ENCODE measurements at places on chromosomes 4 and X.

DNA sequence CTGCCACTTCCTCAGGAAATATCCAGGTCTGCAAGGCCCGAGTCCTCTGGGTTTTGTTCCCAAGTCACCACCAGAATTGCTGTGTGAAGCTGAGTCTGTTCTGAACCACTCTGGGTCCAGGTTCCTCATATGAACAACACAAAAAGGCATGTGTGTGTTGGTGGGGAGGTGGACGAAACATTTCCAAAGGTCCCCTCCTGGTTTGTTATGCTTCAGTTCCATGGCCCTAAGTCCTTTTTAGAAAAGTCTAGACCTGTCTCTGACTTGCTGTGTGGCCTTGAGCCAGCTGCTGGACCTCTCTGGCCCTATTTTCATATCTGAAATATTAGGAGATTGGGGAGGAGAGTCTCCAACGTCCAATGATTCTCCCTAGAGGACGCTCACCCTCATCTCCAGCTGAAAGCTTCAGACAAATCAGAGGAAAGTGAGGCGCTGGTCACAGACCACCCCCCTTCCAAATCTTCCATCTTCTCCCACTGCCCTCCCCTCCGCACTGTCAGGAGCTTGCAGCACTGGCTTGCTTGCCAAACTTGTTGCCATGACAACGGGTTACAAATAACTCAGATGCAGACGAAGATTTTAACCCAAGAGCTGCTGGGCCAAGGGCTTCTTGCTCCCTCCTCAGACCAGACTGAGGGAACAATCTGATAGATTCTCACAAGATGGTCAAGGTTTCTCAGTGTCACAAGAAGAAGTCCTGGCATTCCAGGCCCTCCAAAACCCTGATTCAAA, 64.5 kb downstream of the SMC1A start:
- DNase-seq, result no peak

- DNase-seq, result no peak
These were observed 2.7 kb downstream of the PLS3 start for GRCh38 chrX:115563633-115564162.

DNA sequence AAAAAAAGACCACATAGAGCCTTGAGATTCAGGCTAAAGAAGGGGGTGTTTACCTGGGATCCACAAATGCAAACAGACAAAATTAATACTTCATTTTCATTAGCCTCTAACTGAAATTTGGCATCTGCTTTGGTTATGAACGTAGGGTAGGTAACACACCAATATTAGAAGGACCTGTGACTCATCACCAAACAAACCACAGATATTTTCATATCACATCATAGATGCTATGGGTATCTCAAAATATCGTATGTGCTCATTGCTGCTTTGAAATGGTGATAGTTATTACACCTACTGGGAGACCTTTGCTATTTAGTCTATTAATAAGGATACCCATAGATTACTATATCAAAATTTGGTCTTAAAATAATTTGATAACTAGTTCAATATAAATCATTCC, 180.6 kb upstream of the MAP3K15 start:
- no peak for DNase-seq

DNA sequence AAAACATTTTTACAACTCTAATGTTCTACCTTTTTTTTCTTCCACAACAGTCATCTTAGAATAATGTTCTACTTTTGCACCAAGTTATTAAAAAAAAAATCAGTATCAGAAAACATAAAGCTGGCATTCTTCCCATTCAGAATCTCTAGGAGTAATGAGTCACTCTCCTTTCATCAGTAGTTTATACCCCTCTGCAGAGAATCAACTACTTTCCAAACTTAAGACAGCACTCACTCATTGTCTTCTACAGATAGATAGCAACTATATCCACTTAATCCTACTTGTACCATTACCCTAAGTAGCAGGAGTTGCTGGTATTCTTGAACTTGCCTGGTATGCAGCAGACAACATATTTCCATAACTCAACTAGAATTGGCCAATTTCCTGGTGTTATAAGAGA, 3.2 kb downstream of the TIGD4 start:
- DNase-seq, result no peak

GRCh38 chr4:186472948-186473347, 82.4 kb downstream of the MTNR1A start:
- no peak for DNase-seq

GRCh38 chr4:79295086-79295485, 30.8 kb downstream of the NAA11 start:
- no peak for DNase-seq

GRCh38 chr4:165631912-165632311, 241.1 kb upstream of the TLL1 start:
- DNase-seq, result no peak

DNA sequence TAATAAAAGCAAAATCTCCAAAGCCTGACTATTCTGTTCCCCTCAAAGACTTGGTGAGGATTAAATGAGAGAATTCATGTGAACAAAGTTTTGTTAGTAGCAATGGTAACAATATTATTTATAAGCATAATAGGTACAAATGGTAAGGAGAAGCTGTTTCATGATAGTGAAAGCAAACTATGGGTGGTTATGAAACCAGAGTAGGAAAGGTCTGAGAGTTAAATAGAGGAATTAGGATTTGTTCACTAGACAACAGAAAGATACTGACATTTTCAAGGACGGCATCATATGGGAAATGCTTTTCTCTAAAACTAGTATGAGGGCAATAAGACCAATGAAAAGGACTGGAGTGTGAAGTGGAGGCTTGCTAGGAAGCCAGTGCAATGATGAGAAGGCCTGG, 128.6 kb upstream of the FTHL17 start:
- no peak for DNase-seq

GRCh38 chrX:72313707-72314641, 8.3 kb upstream of the CITED1 start:
- peak; percentile 1 for DNase-seq

GRCh38 chrX:101442085-101442484, 34.1 kb downstream of the HNRNPH2 start:
- no peak for DNase-seq

DNA sequence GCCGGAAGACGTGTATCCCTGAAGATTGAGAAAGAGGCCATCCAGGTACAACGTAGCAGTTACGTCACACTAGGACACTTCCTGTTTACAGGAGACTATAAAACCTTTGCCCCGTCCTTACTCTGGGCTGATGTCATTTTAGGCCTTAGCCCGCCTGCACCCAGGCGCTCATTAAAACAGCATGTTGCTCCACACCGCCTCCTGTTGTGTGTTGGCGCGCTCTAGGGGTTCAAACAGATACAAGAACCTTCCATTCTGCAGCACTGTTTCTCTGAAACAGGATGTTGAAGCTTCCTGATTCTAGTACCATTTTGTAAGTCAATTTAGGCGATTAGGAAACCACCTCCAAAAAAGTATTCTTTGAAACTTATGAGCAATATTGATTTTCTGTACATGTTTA, 722.1 kb downstream of the PCDH7 start:
- peak; percentile 3 for DNase-seq

GRCh38 chrX:43750248-43750676, 94.2 kb downstream of the MAOA start:
- peak; percentile 42 for DNase-seq

GRCh38 chr4:6942238-6942800, 32.7 kb downstream of the TBC1D14 start:
- DNase-seq, result peak; percentile 51

DNA sequence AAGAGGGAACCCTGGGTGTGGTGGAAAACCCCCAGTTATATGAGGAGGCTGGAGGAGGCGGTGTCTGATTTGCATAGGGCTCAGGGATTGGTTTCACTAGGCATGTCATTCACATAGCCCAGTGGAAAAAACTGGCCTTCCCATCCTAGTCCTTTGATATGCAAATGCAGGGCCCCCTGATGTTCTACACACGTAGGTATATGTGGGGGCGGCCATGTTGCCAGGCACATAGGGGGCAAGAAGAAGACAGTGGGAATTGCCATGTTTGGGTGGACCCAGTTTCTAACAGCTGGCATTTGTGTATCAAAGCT, 34.0 kb upstream of the ENPP6 start:
- no peak for DNase-seq

DNA sequence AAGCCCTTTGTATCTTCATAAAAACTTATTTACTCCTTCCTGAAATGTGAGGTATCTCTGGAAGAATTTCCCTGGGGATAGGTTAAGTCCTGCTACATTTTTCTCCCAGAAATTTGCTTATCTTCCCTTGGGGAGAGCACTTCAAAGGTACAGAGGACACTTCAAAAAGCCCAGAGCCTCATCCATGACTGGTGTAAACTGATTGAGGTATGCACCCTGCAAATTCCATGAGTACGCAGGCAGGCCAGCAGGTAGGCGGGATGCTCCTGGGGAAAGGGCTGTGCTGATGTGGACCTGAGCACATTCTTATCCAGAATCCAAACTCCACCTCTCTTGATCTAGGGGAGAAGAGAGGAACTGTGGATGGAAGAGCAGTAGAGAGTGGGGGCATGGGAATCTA, 26.3 kb upstream of the RASGEF1B start:
- no peak for DNase-seq

DNA sequence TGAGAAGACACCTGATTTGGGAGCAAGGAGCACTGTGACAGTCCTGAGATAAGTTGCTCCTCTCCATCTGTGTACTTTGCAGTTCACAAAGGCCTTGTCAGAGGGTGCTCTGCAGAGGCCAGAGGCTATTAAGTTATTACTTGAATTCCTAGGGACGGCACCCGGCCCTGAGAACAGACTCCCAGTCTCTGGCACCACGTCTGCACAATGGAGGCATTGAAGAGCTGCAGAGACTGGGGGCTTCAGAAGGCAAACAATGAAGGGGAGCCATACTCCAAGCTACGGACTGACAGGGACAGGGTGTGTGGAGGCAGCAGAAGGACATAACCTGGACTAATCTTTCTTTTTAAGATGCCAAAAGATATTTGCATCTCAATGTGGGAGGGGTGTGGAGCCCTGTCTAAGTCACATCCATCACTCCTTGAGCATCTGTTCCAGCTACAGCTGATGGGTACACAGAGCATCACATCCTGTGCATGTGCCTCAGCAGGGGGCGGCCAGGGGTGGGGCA, 11.5 kb downstream of the RASGEF1B start:
- no peak for DNase-seq

- no peak for DNase-seq
These were observed 138.5 kb downstream of the ARX start for GRCh38 chrX:24877288-24877664.

DNA sequence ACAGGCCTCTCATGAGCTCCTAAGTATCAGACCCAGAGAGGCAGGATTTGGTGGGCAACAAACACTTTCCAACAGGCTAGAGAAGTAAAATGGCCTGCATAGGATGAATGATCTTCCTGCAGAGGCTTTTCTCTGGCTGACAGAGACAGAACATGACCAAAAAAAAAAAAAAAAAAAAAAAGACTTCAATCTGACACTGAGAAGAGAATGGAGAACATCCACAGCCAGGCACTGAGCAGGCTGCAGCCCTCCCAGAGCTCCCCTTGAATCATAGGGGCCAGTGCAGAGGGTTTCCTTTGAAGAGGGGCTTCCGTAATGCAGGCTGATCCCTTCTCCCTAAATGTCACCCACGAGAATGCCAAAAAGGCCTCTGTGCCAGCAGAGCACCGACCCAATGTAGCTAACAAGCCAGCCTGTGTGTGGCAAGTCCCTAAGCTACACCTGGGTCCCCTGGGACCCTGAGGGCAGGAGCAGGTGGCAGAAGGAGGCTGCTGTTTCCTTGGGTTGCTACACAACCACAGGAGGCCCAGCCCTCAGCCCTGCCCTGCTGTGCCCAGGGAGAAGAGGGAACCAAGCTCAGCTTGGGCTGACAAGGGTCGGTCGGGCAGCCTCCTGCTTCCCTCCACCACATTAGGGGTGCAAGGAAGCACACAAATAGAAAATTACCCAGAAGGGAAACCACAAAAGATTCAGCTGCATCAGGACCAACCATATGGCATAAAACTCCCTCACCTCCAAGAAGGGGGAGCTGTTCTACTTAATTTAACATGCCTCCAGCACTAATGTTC, 55.6 kb downstream of the MAP7D2 start:
- DNase-seq, result no peak

- DNase-seq, result no peak
These were observed 39.1 kb upstream of the BMP2K start for GRCh38 chr4:78737035-78737434.

- no peak for DNase-seq
These were observed 116.2 kb downstream of the TMA16 start for GRCh38 chr4:163610648-163611047.

GRCh38 chr4:73917081-73917501, 47.9 kb downstream of the CXCL1 start:
- no peak for DNase-seq

GRCh38 chr4:182206916-182207315, 36.3 kb upstream of the TENM3 start:
- DNase-seq, result no peak

DNA sequence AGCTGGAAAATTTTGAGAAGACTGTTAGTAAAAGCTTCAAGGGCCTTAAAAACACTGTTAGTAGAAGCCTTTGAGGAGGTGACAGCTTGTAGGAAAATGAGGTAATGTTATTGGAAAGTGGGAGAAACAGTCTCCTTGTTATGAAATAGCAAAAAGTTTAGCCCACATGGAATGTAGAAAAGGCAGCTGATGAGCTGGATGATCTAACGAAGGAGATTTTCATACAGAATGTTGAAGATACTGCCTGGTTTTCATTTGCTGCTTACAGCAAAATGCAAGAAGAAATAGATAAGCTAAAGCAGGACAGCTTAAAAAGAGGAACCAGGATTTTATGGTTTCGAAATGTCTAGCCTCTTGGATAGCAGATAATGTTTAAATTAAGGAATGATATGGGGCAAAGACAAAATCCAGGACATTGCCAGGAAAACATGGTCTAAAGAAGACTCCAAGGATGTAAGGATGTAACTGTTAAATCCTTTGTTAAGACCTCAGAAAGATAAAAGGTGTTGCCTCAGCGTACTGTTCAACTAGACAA, 10.2 kb upstream of the STBD1 start:
- no peak for DNase-seq

DNA sequence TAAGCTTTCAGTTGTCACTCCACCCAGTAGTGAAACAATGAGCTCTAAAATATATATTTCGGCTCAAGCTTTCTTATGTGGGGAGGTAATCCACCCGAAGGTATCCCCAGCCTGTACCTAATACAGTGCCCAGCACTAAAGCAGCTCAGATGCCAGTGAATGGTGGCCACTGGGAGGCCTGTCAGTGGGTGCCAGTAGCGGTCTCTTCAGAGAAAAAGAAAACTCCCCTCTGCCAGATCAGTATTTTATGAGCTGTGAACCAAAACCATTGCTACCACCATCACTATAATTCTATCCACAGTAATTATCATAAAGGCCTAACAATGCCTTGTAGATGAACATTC, 835 bp upstream of the NFKB1 start:
- DNase-seq, result peak; percentile 49

DNA sequence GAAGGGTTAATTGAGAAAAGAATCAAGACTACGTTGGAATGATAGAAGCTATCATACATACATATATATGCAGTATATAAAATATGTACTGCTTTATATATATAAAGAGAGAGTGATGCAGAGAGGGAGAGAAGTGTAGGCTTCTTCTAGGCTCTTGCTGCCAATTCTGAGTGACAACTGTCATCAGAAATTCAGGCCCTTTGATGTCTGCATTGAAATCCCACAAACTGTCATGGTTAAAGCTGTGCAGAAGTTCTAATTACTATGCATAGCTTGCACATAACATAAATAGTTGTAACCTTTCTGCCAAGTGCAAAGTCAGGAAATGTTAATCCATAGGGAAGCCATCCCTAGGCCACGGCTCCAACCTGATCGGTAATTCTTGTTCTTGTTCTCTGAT, 251.0 kb downstream of the STIM2 start:
- no peak for DNase-seq
